ENCODE measurements at places on chromosomes 11 and 22.

DNA sequence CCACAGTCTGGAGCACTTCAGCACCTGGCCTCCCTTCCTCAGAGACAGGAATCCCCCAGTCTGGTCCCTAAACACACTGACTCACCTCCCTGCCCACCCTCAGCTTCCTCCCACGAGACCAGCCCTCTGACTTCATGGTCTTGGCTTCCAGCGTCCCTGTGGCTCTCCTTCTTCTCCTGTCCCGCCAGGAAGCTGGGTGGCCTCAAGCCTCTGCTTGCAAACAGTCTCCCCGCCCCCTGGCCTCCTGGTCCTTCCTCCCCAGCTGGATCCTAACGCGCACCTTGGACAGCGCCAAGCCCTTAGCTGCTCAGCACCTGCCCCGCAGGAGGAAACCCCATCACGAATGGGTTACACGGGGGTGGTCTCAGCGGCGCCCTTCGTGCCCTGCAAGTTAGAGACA lies 4.5 kb downstream of the NCF4 start:
- DNase-seq: peak; percentile 7

GRCh38 chr11:112019066-112019465 lies 6.1 kb upstream of the DLAT start:
- no peak for DNase-seq

- no peak for DNase-seq
Measured at GRCh38 chr11:129608711-129609110, 206.9 kb upstream of the TMEM45B start.

DNA sequence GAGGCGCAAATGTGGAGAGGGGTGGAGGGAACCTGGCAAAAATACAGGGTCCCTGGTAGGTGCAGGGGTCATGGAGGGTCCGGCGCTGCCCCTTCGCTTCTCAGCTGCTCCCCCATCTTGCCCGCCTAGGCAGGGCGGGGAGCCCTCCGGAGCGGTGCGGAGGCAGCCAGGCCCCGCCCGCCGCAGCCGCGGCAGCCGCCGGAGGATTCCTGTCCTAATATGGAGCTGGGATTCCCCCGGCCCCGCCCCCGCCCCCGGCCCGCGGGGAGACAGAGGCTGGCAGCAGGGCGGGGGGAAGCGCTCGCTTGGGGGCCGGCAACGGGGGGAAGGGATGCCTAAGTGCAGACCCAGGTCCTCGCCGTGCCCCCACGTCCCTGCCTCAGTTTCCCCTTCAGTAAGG lies 1.0 kb upstream of the NPAS4 start:
- no peak for DNase-seq

GRCh38 chr11:64285885-64286800 lies 495 bp downstream of the GPR137 start:
- no peak for DNase-seq

- DNase-seq: peak; percentile 94
Measured at GRCh38 chr11:121023848-121024751, at the start of gene TBCEL. Gene TBCEL, plus strand, starts transcription at chr11:121024102. Its CDS starts 21,589 bp downstream, at chr11:121045691.

DNA sequence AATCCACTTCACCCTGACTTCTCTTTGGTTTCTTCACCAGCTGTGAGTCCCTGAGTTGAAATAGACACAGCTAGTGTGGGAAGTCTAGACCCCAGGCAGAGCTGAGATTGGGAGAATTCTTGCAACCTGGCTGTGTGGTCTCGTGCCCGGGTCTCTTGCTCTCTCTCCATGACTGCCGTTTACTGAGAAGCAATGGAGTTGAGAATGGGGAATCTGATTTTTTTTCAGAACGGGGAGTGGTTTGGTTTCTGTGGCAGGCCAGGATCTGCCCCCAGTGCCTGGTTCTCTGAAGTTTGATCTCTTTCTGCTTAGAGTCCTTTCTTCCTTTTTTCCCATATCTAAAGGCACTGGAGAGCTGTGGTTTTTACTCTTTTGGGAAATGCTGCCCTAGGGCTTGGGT lies 1.5 kb downstream of the SIDT2 start:
- DNase-seq: no peak

DNA sequence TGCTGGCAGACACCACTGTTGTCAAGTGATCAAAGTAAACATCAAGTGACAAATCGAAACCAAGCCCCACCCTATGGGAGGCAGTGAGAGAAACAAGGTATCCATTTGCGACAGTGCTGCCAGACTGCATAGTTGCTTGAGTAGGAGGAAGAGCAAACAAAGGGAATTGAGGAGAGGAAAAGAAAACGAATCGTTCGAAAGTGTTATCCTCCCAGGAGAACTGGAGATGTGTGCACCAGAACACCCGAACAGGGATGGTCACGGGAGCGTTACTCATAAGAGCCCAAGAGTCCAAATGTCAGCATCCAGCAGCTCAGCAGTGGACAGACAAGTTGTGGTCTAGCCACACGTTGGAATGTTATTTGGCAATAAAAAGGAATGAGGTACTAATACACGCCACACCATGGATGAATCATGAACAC lies 58.4 kb upstream of the NUP50 start:
- DNase-seq: no peak

- no peak for DNase-seq
Measured at GRCh38 chr22:21447694-21448402, 19.3 kb upstream of the TMEM191C start.

DNA sequence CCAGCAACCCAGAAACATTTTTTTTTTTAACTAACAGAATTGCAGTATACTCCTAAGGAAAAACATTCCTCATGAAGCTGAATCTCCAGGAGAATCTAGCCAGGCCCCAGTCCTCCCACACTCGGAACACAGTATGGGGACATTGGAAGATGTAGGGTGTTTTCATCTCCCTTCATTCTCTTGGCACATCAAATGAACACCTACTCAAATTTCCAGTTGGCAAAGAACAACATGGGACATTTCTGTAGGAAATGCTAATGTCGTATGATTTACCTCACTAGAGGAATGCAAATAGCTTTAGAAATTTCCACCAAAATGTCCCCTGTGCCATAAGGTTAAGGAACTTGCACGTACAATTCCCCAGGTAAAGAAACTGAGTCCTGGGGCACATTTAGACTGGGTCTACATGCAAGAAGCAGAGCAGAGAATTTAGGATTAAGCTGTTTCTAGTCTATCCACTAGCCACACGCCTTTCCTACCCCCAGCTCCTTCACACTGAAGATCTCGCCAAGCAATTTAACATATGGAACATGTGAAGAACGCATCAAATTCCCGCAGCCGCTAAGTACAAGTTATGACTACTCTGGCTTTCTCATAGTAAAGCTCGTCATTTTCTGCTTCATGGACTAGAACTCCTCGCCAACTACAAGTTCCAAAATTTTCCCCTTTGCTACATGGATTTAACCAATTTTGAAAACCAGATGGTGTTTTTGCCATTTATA lies 2.9 kb upstream of the CADM1 start:
- DNase-seq: no peak

DNA sequence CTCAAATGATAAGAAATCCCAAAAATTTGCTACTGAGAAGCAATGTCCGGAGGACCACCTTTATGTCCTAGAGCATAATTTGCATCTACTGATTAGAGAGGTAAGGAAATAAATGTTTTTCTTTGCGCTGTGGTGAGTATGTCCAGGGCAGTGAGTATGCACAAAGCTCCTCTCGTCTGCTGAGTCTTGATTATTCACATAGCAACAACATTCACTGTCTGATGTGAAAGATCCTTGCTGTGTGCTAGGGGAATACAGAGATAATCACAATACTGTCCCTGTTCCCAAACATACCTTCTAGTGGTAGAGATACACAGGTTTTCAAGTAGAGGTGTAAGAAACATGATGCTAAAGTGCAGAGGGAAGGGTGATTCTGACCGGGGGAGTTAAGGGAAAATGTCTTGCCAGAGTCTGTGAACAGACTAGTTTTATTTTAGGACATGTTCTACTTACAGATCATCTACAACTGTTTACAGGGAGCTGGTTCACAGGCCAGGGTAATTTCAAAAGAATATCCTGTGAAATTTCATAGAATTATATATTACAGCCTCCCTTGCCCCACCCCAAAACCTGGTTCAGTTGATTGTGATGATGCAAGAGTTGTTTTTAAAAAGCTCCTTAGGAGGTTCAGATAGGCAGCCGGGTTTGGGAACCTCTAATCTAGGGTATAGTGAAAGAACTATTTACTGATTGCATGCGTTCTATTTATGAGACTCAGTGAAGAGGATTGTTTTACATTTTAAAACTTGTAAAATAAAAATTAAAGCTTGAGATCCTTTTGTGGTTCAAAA lies 12.6 kb downstream of the MED17 start:
- no peak for DNase-seq

- DNase-seq: no peak
Measured at GRCh38 chr22:46602025-46602424, 18.2 kb upstream of the GRAMD4 start.

DNA sequence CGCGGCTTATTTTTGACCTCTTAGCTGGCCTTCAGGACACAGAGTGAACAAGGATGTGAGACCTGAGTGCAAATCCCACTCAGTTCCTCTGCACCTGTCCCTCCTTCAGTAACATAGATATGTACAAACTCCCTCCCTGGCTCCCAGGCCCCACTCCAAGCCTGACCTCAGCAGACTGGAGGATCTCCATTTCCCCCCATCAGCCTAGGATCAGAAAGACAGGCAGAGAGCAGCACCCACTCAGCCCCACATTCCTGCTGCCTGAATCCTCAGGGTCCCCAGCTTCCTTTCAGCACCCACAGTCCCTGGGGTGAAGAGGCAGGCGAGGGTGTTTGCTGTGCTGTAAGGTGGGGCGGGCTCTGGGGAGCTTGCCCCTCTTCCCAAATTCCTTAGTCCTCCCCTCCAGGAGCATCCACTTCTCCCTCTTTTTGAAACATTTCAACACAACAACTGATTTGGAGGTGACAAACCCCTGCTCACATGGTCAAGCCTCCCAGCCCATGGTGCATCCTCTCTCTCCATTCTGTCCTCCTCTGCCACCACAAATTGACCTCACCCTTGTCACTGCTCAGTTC lies 151.1 kb downstream of the FEZ1 start:
- no peak for DNase-seq

- DNase-seq: peak; percentile 79
Measured at GRCh38 chr11:125404811-125405790, 91.0 kb downstream of the FEZ1 start.

DNA sequence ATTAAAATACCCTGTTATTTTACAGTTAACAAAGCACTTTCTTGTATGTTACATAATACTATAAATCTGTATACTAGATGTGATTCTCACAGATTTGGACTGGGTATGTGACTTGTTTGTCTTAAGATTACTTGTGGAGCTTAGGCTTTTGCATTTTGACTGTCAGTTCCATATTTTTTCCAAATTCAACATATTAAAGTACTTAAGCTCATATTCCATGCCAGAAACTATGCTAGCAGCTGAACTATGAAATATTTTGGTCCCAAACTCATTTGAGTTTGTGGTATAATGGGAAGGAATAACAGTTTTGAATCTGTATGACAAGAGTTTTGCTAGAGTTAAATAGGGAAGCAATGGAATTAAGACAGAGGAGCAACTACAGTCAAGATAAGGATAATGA lies 841.4 kb downstream of the JRKL start:
- DNase-seq: no peak

DNA sequence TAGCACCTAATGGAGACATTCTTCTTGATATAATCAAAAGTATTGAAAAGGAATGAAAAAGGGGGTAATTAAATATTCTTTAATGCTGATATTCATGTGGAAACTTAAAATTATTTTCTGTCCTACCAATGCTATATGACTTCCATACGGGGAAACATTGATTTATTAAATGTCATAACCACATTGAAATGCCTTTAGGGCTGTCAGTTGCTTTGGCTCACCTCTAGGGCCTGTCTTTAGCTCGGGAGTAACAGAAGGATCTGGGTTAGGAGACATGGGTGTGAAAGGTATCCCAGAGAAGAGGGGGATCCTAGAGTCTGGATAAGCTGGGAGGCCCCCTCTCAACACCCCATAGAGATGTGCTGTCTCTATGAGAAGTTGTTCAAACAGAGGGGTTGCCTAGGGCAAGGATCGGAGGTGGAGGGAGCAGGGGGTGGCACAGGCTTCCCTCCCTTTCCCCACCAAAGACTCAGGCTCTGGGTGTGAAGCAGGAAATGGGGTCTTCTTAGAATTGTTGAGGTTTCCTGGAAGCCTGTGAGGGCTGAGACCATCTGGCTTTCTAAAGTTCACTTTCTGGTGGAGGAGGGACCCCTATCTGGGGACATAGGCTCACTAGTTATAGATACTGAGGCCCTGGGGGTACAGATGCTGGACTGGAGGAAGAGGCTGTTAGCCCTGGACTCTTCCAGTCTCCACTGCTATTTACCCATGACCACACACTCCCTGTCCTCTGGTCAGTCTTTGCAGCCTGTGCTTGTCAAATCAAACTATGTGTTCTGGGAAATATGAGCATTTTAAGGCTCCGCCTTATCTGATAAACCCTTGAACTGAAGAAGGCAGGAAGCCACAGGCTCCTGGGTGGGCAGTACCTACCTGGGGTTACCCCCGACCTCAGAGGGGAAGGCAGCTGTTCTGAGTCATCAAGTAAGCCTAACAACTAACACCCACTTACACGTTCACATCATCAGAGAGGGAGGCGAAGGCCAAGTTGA lies 55.8 kb upstream of the RRAS2 start:
- no peak for DNase-seq

- no peak for DNase-seq
Measured at GRCh38 chr22:38684895-38685294, 3.1 kb downstream of the TOMM22 start.

GRCh38 chr11:819943-820649 lies 1.4 kb downstream of the PNPLA2 start:
- DNase-seq: peak; percentile 97

DNA sequence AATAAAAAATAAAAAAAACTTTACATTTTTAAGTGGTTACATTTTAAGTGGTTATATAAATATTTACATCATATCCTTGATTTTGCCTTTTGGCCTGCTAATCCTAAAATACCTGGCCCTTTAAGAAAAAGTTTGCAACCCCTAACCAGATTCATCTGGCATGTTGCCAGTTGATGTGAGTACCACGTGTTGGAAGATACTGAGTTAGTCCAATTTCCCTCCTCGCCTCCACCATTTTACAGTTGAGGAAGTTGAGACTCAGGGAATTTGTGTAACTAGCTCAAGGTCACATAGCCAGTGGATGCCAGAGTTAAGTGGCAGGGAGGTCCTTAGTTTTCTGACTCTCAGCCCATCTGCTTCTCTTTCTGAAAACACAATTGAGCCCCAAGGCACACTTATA lies 5.1 kb downstream of the ELF5 start:
- DNase-seq: no peak

- DNase-seq: no peak
Measured at GRCh38 chr11:43819926-43820325, 60.7 kb upstream of the ALKBH3 start.

DNA sequence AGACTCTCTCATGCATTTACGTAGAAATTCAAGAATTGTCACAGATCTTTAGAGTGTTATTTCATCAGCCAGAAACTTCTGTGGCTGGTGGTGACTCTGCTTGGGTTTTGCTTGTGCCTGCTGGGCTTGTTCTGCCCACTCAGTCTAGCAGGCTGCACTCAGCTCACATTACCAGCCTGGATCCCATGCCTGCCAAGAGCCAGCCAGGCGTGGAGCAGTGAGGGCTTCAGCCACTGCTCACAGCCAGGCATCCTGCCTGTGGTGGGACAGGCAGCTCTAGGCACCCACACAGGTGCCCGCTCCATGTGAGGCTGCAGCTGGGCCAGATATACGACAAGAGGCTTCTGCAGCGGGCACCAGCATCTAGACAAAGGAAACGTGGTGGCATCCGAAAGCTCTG lies 1213.3 kb upstream of the RAG2 start:
- no peak for DNase-seq

GRCh38 chr22:42820045-42820763 lies 36.9 kb downstream of the ARFGAP3 start:
- peak; percentile 58 for DNase-seq

GRCh38 chr11:124672536-124673215 lies 863 bp downstream of the SIAE start:
- DNase-seq: no peak

All from left lung (tissue), 14 donors.